ENCODE measurements at places on chromosomes 5 and 9.

- DNase-seq, result no peak
Observed at GRCh38 chr5:62112689-62113228, 193.2 kb upstream of the KIF2A start.

GRCh38 chr5:90985341-90985740 lies 397.8 kb downstream of the ARRDC3 start:
- no peak for DNase-seq

DNA sequence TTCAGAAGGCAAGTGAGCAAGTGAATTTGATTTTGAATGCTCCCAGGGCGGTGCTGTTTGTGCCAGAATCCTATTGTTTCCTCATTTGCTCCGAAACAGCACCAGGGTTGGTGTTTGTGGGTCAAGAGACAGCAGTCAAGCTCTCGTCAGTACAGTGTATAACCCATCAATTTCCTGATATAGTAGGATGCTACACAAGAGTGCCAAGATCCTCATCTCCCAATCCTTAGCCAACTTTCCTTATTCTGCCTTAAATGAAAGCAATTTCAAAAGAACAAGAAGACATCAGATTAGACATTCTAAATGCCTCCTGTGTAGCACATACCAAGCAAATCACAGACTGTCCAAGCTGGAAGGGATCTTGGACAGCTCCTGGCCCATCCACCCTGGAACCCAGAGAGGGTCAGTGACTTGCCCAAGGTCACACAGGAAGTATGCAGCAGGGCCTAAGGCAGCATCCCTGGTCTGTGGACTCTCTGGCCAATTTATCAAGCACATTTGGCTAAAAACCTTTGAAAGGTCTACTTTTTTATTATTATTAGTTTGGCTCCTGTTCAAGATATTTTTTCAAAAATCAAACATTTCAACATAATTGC lies 4.5 kb downstream of the WHRN start:
- DNase-seq, result no peak

DNA sequence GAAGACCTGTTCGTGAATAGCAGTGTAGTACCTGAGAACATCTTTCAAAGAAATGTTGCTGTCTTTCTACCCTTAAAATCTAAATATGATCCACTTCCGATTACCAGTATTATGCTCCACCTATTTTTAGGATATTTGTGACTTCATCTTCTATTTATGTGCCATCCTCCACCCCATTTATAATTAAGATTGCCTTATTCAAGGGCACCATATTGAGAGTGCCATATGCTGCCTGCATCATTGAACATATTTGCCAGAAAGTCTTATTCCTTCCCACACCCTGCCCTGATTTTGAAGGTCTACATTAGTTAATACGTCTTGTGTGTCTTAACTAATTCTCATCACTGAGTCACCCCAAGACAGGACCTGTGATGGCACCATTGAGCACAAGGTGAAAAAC lies 1076.7 kb downstream of the CDH12 start:
- no peak for DNase-seq

GRCh38 chr9:124510650-124511425 lies 3.6 kb upstream of the NR5A1 start:
- no peak for DNase-seq

DNA sequence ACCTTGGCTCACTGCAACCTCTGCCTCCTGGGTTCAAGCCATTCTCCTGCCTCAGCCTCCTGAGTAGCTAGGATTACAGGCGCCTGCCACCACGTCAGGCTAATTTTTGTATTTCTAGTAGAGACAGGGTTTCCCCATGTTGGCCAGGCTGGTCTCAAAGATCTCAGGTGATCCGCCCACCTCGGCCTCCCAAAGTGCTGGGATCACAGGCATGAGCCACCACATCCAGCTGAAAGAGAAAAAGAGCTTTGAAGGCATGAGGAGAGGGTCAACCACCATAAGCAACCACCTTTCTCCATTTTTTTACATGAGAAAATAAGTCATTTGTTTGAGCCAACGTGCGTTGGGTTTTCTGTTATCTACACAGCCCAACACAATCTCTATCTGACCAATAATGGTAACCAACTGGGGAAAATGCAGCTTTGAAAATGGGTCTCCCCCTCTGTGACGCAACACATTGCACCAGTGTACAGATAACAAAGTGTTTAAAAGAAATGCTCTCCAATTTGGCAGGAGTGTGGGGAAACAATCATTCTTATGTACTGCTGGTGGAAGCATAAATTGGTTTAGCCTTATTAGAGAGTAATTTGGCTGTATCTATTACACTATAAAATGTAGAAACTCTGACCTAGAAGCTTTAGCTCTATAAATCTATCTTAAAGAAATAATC lies 45.8 kb upstream of the ZBTB43 start:
- DNase-seq, result no peak

DNA sequence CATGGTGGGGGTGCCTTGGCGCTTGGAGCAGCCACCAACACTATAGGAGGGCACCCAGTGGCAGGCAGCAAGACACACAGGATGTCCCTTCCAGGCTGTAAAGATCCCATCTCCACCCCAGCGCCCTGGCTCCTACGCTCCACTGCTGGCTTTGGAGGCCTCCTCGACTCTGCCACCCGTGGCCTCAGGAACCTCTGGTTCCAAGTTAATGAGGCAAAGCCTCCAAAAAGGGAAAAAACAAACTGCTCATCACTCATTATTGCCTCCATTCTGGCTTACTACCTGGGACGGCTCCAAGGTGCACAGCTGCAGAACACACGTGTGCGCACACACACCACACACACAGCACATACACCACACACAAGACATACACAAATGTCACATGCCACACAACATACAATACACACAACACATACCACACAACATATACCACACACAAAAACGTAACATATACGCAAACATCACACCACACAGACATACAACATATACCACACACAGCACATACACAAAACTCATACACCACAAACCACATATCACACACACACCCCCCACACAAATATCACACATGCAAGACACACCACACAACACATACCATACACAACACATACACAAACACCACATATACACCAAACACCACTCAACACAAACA lies 45.3 kb downstream of the ROR2 start:
- no peak for DNase-seq

DNA sequence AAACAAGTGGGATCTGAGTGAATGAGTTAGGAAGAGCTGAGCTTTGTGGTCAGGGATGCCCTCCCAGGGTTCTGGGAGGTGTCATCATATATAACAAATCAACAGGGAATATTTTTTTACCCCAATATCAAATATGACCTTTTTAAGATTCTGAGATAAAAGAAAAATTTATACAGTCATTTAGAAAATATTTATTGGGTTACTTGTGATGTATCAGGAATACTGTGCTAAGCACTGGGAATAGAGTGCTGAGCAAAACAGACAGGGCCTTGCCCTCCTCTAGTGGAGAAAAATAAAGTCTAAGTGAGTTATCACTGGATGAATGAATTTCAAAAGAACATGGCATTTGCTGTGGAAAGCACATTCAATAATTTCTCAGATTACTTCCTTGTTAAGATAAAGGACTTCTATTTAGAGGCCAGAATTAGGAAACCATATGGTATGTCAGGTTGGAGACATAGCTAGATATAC lies 102.9 kb downstream of the BOD1 start:
- DNase-seq, result no peak

- no peak for DNase-seq
Observed at GRCh38 chr5:93570294-93571113, 10.5 kb downstream of the NR2F1-AS1 start.

DNA sequence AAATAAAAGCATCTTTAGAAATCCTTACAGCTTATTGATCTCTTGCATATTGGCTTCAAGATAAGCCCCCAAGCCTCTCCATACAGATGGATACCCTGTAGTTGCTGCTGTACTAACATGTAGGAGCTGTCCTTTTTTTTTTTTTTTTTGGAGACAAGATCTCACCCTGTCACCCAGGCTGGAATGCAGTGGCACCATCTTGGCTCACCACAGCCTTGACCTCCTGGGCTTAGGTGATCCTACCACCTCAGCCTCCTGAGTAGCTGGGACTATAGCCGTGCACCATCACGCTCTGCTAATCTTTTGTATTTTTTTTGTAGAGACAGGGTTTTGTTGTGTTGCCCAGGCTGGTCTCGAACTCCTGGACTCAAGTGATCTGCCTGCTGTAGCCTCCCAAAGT lies 35.4 kb downstream of the SNX30 start:
- no peak for DNase-seq

- DNase-seq, result no peak
Observed at GRCh38 chr5:176916337-176916736, 17.2 kb upstream of the HK3 start.

DNA sequence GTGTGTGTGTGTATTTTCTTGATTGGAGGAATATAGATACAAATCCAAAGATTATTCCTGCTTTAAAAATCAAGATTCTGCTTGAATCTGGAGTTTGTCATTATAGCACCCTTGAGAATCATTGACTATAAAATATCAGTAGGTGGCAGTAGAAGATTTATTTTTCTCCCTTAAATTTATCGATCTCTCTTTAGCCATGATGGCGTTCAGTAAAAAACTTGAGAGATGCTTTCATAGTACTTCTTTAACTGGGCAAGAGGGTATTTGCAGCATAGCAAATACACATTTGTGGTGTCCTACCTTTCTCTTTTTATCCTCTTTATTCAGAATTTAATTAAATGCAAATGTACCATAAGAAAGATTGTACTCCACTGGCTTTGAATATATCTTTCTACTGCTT lies 307.7 kb downstream of the ADGRV1 start:
- DNase-seq, result no peak

GRCh38 chr9:99860266-99860665 lies 38.6 kb downstream of the NR4A3 start:
- DNase-seq, result no peak

DNA sequence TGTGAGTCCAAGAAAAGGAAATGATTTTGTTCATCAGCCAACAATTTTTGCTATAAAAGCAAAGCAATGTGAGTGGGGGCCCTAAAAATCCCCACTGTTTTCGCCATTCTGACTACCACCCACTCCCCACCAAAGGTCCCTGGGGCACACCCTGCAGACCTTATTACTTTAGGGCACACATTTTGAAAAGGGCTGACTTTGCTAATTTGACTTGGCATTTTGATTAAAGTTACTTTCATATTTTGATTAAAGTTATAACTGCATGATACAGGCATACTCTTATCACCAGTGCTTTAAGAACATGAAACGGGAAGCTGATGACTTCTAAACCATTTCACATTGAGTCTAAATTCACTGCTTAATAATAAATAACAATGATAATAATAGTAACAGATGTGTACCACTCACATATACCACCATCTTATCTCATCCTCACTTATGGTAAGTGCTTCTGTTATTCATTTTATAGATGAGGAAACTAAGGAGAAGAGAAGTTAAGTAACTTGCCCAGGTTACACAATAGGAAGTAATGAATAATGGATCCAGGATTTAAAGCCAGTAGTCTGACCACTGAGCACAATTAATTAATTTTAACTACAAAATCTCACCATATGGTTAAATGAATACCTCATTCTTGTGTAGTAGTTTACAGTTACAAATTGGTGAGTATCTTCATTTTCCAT lies 25.4 kb upstream of the NR3C1 start:
- DNase-seq, result no peak

- DNase-seq, result no peak
Observed at GRCh38 chr9:129596541-129597331, 24.2 kb downstream of the C9orf50 start.

DNA sequence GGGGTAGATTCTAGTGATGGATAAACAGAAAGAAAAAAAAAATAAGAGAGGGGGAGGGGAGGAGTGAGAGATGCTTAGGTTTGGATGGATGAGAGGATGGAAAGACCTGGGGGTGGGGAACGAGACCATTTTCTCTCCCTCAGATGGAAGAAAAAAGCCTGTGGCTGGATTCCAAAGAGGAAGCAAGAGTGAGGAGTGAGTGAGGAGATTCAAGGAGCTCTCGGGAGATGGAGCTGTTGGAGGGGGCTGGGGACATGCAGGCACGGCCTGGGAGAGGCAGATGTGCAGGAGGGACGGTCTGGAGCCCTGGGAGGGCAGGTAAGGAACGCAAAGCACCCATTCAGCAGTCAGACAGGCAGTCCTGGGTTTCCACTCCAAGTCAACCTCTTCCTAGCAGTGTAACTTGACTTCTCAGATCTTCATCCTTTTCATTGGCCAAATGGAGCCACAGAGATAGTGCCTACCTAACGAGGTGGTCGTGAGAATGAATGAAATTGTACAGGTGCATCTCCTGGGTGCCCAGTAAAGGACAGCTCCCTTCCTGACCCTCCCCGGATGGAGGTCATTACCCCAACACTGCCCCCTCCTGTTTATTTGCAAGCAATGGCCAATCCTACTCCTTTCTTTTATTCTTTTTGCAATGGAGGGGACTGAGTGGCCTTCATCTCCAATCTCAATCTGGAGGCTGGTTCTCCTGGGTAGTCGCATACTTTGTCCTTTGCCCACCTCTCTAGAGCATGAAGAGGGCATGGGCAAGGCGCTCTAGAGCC lies 52.2 kb downstream of the PCDH1 start:
- DNase-seq, result no peak

DNA sequence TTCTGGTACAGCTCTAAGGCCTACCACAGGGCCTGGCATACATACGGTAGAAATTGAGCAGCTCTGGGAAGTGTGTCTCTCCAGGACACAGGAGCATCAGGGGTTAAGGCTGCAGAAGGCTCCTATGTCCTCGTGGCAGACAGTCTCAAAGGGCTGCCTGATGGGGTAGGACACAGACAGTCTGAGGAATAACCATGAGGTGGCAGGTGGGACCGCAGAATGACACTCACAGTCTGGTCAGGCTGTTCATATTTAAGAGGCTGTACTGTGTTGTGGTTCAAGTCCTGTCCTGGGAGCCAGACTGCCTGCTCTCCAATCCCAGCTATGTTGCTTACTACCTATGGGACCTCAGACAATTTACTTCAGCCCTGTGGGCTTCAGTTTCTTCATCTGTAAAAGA lies 217.1 kb downstream of the TRIM32 start:
- no peak for DNase-seq

- DNase-seq, result no peak
Observed at GRCh38 chr5:150489360-150490295, 18.3 kb upstream of the NDST1 start.
